Tibial artery (tissue), 4 donors: ENCODE measurements at places on chromosomes 7 and 10.

DNA sequence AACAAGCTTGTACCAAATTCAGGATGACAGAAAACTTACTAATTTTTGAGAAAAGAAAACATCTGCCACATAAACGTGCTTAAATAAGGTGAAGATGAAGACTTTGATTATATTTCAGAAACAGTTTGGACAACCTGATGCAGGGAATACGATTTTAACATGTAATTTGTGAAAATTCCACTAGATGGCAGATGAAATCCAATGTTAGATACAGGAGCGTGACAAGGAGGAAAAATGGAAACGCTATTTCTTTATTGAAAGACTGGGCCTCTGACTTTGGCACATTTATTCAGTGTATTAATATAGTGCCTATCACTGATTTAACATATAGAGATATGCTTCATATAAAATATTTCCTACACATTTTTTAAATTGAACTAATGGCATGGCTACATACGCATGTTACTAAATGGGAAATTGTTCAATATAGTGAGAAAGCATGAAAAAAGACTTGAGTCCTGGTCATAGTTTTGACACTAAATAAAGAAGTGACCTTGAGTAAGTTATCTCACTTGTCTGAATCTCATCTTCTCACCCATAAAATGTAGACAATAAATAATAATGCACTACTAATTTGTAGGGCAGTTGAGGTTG, 60.7 kb downstream of the CD36 start:
- H3K4me3 ChIP-seq = no peak overlapping the region
- H3K36me3 ChIP-seq = no peaks in the 10 kb centered on the region
- DNase-seq = no peak
- no peaks in the 10 kb centered on the region for H3K4me1 ChIP-seq

DNA sequence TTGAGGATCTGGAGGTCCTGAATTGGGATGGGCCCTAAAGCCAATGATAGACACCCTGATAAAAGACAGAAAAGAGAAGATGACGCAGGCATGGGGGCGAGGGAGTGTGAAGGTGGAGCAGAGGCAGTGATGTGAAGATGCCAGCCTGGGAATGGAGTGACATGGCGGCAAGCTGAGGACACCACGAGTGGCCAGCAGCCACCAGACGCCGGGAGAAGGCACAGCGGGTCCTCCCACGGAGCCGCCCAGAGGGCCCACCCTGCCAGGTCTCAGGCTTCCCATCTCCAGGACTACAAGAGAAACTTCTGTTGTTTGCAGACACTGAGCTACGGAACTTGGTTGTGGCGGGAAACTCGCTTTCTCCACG, 44.9 kb downstream of the DPYSL4 start:
- no peak overlapping the region for H3K4me3 ChIP-seq
- no peak for DNase-seq
- H3K27me3 ChIP-seq = no peaks in the 10 kb centered on the region
- H3K36me3 ChIP-seq = no peaks in the 10 kb centered on the region
- no peaks in the 10 kb centered on the region for H3K4me1 ChIP-seq

DNA sequence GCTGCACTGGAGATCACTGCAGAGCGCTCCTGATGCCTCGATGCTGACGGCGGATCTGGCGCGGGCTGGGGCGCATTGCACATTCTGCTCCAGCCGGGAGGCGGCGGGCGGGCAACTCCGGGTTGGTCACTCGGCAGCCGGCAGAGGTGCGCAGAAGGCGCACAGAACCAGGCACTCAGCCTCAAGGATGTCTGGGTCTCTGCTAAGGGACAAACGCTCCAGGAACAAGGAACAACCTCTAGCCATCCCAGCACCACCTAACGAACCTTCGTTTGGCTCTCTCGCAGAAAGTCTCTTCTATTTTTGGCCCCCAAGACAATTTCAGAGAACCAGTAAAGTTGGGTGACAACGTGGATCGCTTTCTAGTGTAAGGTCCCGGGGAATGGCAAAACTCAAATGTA, 254.6 kb downstream of the OTUD1 start:
- DNase-seq = no peak
- no peak overlapping the region for H3K4me3 ChIP-seq
- H3K36me3 ChIP-seq = no peaks in the 10 kb centered on the region
- peaks cover 18% of the 10 kb centered on the region for H3K4me1 ChIP-seq

DNA sequence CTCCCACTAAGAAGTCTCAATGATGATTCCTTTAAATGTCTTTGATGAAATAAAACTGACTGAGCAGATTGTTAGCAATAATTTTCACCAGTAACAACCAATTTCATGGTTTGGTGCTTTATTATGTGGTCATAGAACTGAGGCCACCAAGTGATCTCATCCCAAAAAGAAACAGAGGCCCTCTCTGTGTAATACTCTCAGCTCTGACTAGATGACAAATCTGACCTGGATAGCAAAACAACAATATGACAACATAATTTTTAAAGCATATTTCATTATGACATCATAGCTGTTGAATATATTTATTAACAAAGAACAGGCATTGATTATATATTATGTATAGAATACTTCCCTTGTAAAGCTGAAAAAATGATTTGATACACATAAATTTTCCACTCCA, 5.9 kb downstream of the SEMA3E start:
- peaks cover 1% of the 10 kb centered on the region for H3K27me3 ChIP-seq
- no peak for DNase-seq
- no peak overlapping the region for H3K4me3 ChIP-seq
- H3K4me1 ChIP-seq = no peaks in the 10 kb centered on the region
- no peak overlapping the region for H3K27ac ChIP-seq

- no peaks in the 10 kb centered on the region for H3K36me3 ChIP-seq
- H3K4me1 ChIP-seq = no peaks in the 10 kb centered on the region
- no peak overlapping the region for H3K27ac ChIP-seq
- no peak overlapping the region for H3K4me3 ChIP-seq
Measured at GRCh38 chr10:122557516-122557915, 3.0 kb upstream of the DMBT1 start.

- DNase-seq = no peak
- no peak overlapping the region for H3K4me3 ChIP-seq
- H3K27ac ChIP-seq = no peak overlapping the region
- H3K27me3 ChIP-seq = no peaks in the 10 kb centered on the region
- peaks cover 14% of the 10 kb centered on the region for H3K4me1 ChIP-seq
Measured at GRCh38 chr7:47374538-47374937, 207.4 kb downstream of the TNS3 start.

DNA sequence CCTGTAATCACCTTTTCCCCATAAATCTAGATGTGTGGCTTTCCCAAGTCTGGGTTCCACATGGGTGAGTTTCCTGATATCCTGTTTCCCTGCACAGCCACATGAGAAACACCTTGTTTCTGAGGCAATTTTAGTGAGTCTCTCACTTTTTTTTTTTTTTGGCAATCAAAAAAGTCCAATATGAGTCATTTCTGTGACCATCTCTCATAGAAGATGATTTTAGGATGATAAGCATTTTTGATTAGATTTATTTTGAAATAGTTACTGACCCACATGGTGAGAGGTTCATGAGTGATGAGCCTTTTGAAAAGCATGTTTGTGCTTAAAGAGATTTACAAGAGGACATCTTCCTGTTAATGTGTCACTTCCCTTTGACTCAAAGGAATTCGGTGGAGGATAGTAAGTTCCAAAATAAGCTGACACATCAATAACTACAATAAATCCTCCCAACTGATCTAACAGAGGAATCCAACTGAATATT, 464.0 kb downstream of the INHBA start:
- no peak overlapping the region for H3K4me3 ChIP-seq
- no peak for DNase-seq
- no peaks in the 10 kb centered on the region for H3K36me3 ChIP-seq

GRCh38 chr10:60414877-60415585, 25.4 kb upstream of the ANK3 start:
- no peak for DNase-seq
- H3K4me3 ChIP-seq = no peak overlapping the region
- H3K36me3 ChIP-seq = no peaks in the 10 kb centered on the region
- H3K27me3 ChIP-seq = no peaks in the 10 kb centered on the region
- no peaks in the 10 kb centered on the region for H3K4me1 ChIP-seq

DNA sequence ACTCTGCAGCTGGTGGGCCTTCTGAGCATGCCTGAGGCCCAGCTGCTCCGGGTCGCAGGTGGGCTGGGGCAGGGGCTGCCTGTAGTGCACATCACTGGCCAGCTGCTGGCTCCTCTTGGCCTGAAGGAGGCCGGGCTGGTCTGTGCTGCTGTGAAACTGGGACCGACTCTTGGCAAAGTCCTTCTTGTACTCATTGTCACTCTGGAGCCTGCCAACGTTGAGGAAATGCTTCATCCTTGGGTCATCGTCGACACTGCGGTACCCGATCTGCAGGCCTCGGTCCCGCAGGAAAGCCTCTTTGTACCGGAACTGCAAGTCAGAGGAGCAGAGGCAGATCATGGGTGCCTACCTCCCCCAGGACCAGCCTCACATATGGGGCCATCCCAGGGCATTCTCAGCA, 37.7 kb downstream of the HABP2 start:
- no peaks in the 10 kb centered on the region for H3K36me3 ChIP-seq
- H3K4me3 ChIP-seq = no peak overlapping the region
- H3K27ac ChIP-seq = no peak overlapping the region
- DNase-seq = no peak

DNA sequence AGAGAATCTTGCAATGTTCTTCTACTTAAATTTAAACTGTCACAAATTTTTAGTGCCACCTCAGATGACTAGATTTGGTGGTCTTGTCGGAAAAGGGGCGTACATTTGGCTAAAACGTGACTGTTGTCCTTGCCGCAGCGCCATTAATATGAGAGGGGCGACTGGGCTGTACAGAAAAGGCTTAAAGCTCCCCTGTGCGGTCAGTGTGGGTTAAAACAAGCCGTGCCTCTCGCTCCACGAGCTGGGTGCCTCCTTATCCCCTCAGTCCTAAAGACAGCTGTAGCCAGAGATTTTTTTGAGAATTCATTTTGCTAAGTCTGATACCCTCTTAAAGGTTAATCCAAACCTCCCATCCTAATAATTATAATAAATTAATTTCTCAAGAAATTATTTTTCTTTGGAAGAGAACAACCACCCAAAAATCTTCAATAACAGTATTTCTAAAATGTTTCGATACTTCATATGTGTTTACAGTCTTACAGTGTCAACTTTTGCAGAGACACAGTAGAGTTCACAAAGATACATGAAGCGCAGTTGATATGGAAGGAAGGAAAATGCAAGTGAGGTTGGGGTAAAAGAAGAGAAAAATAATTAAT, 68.6 kb downstream of the C7orf25 start:
- H3K4me3 ChIP-seq = no peak overlapping the region
- no peaks in the 10 kb centered on the region for H3K27me3 ChIP-seq
- no peaks in the 10 kb centered on the region for H3K36me3 ChIP-seq
- H3K27ac ChIP-seq = no peak overlapping the region
- DNase-seq = no peak
- peaks cover 3% of the 10 kb centered on the region for H3K4me1 ChIP-seq

DNA sequence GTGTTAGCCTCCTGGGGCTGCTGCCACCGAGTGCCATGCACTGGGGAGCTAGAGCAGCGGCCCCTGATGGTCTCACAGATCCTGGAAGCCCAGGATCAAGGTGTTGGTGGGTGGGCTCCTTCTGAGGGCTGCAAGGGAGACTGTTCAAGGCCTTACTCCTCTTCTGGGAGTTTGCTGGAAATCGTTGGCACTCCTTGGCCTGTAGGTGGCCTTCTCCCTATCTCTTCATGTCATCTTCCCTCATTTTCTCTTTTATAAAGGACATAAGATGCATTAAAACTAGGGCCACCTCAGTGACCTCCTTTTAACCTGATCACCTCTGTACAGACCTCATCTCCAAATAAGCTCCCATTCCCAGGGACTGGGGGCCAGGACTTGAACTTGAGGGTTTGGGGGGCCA, 27.0 kb upstream of the ZNF862 start:
- H3K4me1 ChIP-seq = no peaks in the 10 kb centered on the region
- no peak overlapping the region for H3K4me3 ChIP-seq
- H3K36me3 ChIP-seq = no peaks in the 10 kb centered on the region
- DNase-seq = no peak
- H3K27ac ChIP-seq = no peak overlapping the region
- no peaks in the 10 kb centered on the region for H3K27me3 ChIP-seq

DNA sequence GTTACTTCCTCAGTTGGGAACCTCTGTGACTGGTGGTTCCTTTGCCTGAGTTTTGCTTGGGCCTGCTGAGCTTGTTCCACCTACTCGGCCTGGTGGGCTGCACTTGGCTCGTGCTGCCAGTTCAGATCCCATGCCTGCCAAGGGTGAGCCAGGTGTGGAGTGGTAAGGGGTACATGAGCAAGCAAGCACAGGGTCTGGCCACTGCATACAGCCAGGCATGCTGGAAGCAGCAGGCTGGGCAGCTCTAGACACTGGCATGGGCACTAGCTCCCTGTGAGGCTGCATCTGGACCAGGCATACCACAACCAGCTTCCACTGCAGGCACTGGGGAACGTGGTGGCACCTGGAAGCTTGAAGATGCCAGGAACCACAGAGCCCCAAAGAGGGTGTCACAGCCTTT, 624.0 kb downstream of the LRMDA start:
- no peak for DNase-seq
- H3K27me3 ChIP-seq = no peaks in the 10 kb centered on the region
- no peak overlapping the region for H3K4me3 ChIP-seq
- H3K27ac ChIP-seq = no peak overlapping the region
- H3K36me3 ChIP-seq = no peaks in the 10 kb centered on the region

GRCh38 chr7:102814025-102814471, 65.2 kb downstream of the FAM185A start:
- H3K4me3 ChIP-seq = no peak overlapping the region
- DNase-seq = no peak
- H3K27me3 ChIP-seq = no peaks in the 10 kb centered on the region

DNA sequence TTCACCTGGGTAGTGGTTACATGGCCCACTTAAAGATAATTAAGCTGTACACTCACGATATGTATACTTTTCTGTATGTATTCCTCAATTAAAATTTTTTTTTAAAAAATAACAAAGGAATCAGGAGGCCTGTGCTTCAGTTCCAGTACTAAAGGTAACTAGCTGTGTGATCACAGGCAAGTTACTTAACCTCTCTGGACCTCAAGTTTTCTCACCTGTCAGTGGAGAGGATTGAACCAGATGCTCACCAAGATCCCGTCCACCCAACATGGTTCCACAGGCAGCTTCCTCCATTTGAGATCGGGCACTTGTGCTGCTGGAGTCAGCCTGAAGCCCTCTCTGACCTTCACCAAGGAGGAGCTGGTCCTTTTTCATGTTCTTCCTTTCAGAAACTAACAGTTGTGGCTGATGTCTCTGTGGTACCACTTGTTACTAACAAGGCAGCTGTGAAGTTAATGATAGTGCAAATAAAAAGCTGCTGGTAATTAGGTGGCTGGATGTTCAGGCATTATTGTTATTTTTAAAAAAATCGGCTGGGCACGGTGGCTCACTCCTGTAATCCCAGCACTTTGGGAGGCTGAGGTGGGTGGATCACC, 29.4 kb upstream of the SMNDC1 start:
- H3K27ac ChIP-seq = no peak overlapping the region
- no peak for DNase-seq
- H3K4me1 ChIP-seq = no peaks in the 10 kb centered on the region
- no peaks in the 10 kb centered on the region for H3K27me3 ChIP-seq
- no peaks in the 10 kb centered on the region for H3K36me3 ChIP-seq
- no peak overlapping the region for H3K4me3 ChIP-seq
